ENCODE measurements at places on chromosomes 1 and 21.
A peak's percentile ranks its signal among the peaks of the same experiment; 100 is the strongest.

GRCh38 chr21:39610703-39611102, 2.0 kb upstream of the B3GALT5 start:
- DNase-seq: peak; percentile 29

DNA sequence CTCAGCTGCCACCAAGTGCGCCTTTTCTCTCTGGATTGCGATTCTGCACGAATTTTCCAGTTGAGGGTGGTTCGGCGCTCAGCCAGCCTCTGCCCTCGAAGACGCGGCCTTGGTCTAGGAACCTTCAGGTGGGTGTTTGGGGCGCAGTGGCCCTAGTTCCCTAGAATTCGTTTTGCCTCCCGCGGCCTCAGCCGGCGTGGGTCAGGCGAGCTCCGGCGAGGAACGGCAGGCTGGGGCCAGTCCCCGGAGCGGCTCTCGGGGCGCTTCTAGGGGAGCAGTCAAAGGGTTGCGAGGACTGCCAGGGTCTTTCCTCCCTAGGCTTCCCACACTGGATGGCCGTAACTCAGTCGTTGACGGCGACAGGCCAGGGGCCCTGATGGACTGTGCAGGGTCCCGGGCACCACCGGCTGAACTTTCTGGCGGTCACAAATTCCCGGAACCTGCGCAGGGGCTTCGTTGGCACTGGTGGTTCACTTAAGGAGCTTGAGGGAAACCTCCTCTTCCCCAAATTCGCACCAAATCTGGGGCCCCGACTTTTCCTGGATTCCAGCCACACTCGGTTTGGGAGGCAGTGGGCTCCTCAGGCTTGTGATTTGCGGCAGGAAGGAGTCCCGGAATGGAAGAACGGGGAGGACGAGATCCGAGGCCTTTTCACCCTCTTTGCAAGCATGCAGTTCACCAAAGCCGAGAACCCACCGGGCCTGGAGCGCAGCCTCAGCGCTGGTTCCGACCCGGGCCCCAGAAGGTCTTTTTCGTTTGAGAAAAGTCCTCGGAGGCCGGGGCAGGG, 1.2 kb downstream of the DMBX1 start:
- DNase-seq: peak; percentile 63

DNA sequence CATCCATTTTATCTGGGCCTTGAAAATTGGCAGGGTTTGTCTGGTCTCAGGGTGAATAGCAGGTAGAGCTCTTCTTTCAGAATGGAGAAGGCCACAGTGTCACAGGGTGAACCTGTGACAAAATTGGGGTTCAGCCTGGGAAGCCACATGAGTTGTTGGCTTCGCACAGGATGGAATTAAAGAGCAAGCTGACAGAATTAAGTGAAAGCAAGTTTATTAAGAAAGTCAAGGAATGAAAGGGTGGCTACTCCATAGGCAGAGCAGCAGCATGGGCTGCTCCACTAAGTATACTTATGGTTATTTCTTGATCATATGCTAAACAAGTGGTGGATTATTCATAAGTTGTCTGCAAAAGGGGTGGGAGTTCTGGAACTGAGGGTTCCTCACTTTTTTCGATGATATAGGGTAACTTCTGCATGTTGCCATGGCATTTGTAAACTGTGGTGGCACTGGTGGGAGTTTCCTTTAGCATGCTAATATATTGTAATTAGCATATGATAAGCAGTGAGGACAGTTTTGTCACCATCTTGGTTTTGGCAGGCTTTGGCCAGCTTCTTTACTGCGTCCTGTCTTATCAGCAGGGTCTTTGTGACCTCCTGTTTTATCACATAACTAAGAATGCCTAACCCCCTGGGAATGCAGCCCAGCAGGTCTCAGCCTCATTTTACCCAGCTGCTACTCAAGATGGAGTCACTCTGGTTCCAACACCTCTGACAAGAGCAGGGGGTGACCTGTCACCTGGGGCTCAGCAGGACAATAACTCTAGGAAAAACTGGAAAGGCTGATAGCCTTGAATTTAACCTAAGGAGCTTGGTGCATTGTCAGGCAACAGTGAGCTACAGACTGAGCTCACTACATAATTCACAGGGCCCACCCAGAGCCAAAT, 5.1 kb downstream of the IFNAR2 start:
- DNase-seq: no peak

GRCh38 chr1:100730130-100730529, 10.6 kb downstream of the VCAM1 start:
- DNase-seq: no peak

DNA sequence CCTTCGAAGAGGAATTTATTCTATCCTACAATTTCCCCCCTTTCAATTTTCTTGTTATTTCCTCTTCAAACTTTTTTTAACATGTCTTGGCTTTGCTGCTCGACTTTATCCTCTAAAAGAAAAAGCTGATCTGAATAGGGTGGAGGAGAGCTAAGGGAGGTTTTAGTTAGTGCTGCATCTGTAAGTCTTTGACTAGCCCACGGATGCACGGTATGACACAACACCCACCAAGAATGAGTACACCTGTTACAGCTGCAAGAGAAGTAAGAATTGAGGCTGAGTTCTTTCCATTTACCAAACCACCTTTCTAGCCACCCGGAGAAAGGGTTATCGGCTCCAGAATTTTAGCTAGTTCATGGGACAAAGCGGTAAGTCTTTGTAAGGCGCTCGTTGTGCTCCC, 23.8 kb downstream of the SCCPDH start:
- DNase-seq: no peak

- DNase-seq: peak; percentile 42
Measured at GRCh38 chr1:112925015-112925414, 31.0 kb downstream of the SLC16A1 start.

GRCh38 chr1:32331549-32331948, 4.5 kb downstream of the MARCKSL1 start:
- DNase-seq: no peak

DNA sequence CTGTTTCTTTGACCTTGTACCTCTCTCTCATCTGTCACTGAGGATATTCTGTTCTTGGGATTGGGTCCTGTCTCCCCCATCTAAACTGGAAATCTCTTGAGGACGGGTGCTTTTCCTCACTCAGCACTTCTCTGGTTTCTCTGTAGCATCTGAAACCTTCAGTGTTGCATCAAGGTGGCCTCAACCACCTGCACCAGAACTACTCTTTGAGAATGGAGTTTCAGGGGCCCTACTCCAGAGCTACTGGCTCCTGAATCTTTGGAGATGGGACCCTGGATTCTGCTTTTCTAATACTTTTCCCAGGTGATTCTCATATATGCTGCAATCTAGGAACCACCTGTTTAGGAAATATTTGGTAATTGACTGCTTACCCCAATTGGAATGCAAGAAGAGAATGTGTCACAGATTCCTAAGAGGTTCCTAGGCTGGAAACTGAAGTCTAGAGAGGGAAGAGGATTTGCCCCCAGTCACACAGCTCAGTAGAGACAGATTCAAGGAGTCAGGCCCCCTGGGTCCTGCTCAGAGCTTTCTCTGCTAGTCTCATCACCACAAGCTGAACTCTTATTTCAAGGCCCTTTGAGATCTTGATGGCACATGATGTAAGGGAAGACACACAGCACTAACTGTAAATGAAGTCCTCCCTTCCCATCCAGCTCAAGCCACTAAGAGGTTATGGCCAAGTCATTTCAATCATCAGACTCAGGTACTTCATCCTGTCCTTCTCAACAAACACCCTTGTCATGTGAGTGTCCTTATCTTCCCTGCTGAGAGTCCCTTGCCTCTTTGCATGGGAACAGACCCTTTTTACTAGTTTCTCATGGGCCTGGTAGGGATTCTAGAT, 48.7 kb downstream of the EIF2D start:
- DNase-seq: no peak

DNA sequence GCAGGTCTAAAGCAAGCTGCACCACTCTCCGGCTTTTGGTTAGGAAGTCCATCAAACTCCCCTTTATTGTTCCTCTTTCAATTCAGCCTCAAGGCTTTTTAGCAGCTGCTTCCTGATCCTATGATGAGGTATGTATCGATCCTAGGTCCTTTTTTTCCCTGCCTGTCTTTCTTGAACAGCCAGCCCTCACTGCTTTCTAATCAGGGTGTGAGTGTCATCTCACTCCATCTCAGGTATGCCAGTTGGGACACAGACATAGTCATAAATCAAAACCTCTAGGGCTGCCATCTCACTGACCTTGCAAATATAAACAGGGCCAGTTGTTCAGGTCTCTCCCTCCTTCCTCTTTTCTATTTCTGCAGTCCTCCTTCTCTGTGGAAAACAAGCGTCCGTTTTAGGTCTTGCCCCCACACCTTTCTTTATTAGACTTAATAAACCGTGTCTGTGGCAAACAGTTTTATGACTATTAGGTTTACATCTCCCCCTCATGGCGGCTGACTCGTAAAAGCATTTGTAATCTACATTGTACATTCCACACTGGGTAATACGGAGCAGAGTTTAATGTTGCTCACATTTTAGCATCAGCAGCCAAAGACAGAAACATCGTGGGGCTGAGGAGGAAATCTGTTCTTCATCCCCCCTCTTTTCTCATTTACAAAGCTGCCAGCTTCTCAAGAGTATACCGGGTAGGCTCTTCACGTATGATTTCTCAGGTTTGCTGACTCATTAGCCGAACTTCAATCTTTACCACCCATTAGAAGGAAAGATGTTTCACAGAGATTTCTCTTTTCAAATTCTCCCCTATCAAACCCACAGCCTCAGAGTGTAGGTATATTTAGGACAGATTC, 11.6 kb downstream of the STYXL2 start:
- DNase-seq: no peak

DNA sequence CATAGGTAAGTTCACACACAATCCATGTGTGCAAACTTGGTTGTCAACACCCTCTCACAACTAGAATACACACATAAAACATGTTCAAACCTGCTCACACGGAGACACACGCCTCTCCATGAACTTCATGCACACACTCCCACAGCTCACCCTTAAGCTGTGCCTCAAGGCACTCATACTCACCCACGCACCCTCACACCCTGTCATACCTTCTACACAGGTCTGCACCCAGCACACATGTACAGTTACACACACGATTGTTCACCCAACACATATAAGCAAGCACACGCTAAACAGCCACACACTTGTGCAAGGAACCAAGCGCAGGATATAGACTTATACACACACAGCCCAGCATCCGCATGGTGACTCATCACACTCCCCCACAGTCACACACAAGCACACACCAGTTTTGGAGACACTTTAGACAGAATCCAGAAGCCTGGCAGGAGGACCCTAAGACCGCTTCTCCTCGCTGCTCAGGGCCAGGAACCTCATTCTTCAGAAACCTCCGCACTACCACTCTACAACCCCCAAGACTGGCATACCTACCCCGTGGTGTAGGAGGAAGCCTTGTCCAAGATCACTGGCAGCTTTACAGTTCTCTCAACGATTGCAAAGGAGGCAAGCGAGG, 58.7 kb upstream of the ZC3H12A start:
- DNase-seq: no peak

DNA sequence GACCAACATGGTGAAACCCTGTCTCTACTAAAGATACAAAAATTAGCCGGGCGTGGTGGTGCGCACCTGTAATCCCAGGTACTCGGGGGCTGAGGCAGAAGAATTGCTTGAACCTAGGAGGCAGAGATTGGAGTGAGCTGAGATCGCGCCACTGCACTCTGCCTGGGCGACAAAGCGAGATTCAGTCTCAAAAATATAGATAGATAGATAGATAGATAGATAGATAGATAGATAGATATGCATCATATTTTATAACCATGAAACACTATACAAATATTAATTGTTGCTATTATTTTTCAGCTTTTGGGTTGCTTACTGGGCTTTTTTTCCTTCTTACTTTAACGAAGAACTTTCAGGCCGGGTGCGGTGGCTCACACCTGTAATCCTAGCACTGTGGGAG, 4.8 kb upstream of the FAF1 start:
- no peak for DNase-seq

GRCh38 chr1:236394879-236395229, 768 bp downstream of the EDARADD start:
- DNase-seq: no peak

GRCh38 chr21:17231771-17232170, 281.1 kb upstream of the CXADR start:
- no peak for DNase-seq

- DNase-seq: no peak
Measured at GRCh38 chr1:197269053-197269452, 1.0 kb downstream of the CRB1 start.

GRCh38 chr1:4851385-4852065, 197.1 kb downstream of the AJAP1 start:
- DNase-seq: no peak

- no peak for DNase-seq
Measured at GRCh38 chr1:182716740-182717720, 32.6 kb upstream of the RGS8 start.

DNA sequence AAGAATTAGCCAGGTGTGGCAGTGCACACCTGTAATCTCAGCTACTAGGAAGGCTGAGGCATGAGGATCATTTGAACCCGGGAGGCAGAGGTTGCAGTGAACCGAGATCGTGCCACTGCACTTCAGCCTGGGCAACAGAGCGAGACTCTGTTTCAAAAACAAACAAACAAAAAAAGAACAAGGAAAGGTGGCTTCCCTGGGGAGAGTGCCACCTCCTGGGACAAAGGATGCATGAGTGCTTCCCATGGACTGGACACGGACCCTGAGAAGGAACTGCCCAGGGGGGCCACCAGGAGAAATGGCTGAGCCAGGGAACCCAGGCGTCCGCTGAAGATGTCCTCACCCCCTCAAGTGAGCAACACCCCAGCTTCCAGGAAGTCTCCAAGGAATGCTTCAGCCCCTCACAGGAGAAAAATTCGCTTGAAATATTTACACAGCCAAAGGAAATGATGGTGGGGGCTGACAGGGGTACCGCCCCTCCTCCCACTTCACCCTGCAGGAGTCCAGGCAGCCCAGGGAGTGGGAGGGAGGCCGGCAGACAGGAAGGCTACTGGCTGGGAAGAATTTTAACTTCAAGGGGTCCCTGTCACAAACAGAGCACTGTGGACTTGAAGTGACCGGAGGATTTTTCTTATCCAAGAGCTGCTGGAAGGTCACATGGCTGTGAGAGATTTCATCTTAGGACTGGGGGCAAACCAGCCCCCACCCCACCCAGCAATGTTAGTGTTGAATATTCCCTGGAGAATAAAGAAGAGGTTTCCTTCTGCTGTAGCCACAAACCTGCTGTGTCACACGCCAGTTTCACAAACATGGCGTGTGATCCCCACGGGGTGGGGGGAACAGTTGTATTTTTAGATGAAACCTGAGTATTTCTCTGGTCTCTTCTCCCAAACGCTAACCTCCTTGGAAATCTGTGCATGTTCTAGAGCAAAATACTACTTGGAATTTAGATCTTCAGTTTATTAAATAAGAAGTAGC, 90.8 kb upstream of the SLC25A33 start:
- DNase-seq: no peak

DNA sequence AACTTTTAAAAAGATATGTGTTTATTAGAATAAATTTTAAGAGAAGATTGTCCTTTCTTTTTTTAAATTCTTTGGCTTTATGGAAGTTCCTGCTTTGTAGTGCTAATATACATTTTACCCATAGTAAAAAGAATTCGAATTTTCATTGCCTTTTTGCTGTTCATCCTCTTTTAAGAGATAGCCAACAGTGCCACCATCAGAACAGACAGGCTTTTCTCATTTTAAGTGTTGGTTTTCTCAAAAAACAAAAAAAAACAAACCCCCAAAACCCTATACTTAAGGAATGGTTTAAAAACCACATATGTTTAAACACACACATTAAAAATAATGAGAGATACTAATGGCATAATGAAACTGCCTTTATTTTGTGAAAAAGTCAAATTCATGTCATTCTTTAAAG, 118.8 kb downstream of the NEK7 start:
- DNase-seq: no peak
